ENCODE measurements at places on chromosomes 13 and 19.
A peak's percentile ranks its signal among the peaks of the same experiment; 100 is the strongest.

- no peak for DNase-seq
Measured at GRCh38 chr19:31297991-31298390, 51.2 kb downstream of the TSHZ3 start.

DNA sequence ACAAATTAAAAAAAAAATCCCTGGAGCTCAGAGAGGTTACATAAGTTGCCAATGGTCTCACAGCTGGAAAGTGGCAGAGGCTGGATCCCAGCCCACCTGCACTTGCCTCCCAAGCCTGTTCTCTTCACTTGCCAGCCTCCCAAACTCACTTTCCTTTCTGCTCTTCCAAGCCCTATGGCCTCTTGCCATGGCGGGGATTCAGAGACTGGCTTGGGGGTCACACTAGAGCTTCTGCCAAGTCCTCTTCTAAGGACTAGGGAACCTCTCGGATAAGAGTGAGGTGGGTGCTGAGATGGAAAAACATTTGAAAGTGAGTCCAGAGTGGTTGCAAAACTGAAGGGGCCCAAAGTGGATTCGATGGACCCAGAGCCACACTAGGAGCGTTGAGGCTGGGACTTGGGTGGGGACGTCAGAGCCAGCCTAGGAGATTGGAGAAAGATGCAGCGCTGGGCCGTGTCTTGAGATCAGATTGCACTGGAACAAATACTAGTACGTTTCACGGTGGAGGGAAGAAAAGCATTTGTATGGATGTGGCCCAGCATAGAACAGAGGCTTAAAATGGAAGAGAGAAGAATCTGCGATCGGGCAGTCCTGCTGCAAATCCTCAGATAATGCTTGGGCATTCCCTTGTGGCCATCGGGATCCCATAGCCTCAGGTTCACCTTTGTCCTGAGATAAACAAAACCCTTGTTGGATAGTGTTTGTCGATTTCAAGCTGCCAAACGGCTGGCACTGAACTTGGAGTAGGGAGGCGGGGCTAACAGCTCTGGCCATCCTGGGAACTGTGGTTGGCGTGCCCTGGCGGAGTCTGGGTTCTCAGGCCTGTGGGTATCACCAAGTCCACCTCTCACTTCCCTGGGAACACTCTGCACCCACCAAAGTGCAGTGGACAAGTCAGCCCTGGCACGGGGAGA, 84.8 kb downstream of the ING1 start:
- no peak for DNase-seq

GRCh38 chr19:40523322-40524047, 53.2 kb upstream of the SHKBP1 start:
- peak; percentile 85 for DNase-seq

GRCh38 chr13:106464076-106464475, 71.4 kb downstream of the EFNB2 start:
- peak; percentile 53 for DNase-seq

DNA sequence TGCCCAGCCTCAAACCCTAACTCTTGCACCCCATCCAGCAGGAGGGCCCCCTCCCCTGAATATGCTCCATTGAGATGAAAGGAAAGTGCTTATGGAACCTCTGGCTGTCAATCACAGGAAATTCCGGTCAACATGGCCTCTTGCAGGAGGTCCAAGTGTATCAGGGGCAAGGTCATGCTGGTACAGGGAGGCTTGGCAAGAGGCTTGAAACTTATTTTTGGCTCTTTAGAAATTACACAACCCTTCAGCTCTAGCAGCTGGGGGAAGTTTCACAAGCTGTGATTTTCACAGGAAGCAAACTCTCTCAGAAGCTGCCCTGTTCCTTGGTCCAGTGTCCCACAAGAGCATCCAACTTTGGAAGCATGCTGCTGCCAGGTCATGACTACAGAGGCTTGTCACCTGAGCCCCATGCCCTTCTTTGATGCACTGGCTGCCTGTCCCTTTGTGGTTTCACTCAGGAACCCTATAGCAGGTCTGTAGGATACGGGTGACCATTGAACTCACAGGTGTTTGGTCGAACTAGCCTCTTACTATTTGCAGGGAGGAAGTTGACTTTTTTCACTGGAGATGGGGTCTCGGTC, 8.4 kb downstream of the ASF1B start:
- DNase-seq, result no peak

GRCh38 chr19:58380037-58380661, 681 bp downstream of the ZNF837 start:
- no peak for DNase-seq

GRCh38 chr13:105936816-105937215, 598.6 kb downstream of the EFNB2 start:
- DNase-seq, result peak; percentile 19

DNA sequence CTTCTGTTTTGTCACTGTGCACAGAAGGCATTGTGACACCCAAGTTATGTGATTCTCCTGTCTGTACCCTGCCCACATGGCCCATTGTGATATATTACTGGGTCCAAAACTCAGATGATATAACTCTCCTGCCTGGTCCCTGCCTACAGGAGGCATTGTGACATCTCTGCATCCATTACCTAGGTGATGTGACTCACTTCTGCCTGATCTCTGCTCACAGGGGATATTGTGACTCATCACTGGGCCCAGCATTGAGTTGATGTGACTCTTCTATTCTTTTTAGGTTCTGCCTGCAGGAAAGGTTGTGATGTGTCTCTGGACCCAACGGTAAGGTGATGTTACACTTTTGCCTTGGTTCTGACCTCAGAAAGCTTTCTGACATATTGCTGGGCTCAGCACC, 67.9 kb upstream of the ZNF724 start:
- no peak for DNase-seq

DNA sequence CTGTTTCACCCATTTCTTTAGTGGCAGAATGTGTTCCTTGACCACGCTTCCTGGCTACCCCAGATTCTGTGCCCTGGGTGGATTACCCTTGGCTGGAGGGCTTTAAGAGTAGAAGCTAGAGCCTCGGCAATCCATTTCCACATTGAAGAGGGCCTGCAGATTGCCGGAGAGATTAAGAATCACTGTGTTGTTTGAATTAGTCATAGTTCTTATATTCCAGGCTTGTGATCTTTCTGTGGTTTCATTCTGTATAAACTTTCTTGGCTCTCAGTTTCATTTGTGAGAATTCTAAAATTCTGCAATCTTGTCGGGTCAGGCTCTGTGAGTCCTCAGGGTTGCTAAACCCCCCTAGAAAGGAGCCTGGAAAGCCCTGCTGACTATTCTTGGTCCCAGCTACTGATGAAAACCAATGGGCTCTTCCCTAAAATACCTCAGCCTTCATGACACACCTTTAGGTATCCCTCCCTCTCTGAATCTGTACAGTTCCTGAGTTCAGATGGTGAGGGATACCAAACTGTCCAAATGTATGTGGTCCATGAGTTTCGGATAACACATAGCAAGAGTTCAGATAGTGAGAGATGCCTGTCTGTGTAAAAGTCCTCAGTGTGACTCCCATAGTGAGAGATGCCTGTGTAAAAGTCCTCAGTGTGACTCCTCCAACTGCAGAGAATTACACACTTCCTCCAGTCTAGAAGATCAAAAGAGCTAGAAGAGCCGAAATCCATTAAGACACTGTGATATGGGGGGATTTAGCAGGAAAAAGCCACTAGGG, 4.3 kb downstream of the PHF11 start:
- DNase-seq, result no peak

- no peak for DNase-seq
Measured at GRCh38 chr13:93746589-93746988, 520.0 kb downstream of the GPC6 start.

DNA sequence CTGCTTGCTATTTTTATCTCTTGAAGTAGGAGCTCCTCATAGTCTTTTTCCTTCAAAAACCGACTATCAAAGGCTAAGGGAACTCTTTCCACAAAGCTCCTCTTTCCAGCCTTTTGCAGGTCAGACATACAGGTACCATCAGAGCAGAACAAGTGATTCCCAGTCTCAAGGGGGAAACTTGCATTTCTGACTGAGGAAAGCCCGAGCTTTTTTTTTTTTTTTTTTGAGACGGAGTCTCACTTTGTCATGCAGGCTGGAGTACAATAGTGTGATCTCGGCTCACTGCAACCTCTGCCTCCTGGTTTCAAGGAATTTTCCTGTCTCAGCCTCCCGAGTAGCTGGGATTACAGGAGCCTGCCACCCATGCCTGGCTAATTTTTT, 32.0 kb downstream of the RUBCNL start:
- no peak for DNase-seq

DNA sequence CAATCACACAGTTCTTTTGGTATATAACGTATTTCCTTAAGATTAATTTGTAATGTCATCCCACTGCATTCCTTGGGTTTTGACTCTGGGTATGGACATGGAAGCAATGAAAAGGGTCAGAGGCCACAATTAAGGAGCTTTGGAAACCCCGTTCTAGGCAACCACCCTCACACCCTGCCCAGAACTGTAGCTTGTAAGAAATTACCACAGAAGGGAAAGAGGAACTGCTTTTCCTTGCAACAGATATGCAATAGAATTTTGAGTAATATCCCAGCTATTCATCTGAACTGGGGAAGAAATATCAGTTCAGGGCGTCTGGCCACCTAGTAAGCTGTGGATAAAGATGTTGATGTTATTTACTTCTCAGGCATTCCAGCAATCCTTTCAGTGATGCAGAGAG, 985 bp upstream of the CLC start:
- peak; percentile 52 for DNase-seq

- no peak for DNase-seq
Measured at GRCh38 chr13:58919551-58919950, 1244.2 kb downstream of the DIAPH3 start.

DNA sequence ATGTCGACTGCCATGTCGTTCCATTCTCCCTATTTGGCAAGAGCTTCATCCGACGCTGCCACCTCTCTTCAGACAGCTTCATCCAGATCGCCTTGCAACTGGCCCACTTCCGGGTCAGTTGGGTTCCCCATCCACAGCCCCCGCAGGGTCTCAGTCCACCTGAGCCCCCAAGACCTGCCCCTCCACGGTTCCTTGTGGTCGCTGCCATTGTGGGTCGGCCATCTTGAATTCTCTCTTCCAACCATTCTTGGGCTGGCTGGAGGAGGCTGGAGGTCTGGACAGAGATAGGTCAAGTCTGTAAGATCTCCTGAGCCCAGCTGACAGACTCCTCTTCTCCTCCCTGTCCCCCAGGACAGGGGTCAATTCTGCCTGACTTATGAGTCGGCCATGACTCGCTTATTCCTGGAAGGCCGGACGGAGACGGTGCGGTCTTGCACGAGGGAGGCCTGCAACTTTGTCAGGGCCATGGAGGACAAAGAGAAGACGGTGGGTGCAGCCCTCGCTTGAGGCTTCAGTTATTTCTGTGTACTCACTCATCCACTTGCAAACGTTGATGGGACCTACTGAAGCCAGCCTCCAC, 19.5 kb downstream of the CPT1C start:
- DNase-seq, result no peak

DNA sequence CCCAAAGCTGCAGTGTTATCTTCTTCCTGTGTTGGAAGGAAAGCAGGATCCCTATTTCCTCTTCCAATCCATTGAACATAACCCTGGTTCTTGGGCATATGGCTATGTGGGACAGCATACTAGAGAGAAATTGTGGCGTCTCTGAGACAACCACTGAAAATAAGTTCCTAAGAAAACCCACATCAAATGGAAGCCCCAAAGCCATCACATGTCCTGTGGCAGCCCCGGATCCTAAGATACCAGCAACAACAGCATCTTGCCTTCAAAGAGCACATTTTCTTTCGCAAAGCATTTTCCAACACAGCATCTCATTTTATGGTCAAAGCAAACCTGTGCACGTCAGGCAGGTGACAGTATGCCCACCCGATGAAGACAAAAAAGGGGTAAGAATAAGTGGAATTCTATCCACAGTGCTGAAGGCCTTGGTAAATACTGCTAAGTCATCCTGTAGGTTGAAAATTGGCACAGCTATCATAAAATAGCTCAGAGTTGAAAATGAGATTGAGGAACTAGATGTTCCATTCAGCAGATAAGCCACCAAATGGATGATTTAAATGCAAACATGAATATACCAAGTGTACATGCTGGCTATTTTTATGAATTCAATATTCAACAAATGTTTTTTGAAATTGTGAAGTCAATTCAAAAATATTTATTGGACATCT, 232.2 kb downstream of the DLEU7 start:
- peak; percentile 75 for DNase-seq

GRCh38 chr19:31354799-31355664, 5.8 kb upstream of the TSHZ3 start:
- DNase-seq, result no peak

GRCh38 chr13:100340865-100341264, 247.7 kb downstream of the GGACT start:
- no peak for DNase-seq

GRCh38 chr13:90492872-90493271, 854.6 kb upstream of the MIR17HG start:
- no peak for DNase-seq

GRCh38 chr13:28438598-28439334, 56.2 kb downstream of the FLT1 start:
- DNase-seq, result no peak

DNA sequence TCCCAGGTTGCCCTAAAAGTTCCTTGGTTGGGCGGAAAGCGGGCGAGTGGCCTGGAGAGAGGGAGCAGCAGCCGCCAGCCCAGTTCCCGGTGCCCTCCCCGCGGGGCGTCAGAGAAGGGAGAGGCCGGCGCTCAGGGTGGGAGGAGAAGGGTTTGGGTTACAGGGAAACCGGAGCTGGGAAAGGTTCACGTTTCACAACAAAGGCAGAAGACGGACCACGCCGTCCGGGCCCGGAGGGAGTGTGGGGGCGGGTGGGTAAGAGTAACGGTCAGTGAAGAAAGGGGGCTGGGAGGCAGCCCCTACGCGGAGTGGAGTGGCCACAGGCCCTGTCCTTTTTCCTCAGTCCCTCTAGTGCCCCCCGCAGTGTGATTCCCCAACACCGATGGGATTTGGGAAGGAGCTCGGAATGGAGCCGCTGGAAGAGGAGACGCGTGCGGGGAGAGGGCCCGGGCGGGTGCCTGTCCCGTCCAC, 1.6 kb downstream of the SIX5 start:
- DNase-seq, result no peak

DNA sequence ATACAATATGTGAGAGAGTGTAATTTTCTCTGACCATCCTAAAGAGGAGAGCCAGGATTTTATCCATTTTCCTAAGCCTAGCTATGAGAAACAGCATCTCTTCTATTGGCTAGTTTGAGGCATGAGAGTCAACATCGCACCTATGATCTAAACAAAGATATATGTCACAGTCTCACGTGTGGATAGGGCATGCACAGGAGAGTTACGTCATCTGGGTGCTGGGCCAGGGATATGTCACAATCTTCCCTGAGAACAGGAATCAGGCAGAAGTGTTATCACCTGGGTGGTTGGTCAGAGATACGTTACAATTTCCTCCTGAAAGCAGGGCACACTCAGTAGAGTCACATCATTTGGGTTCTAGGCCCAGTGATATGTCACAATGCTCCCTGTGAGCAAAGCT, 53.9 kb upstream of the ZNF730 start:
- no peak for DNase-seq

- DNase-seq, result no peak
Measured at GRCh38 chr19:2462635-2463421, 6.1 kb upstream of the LMNB2 start.

GRCh38 chr19:18158467-18158866, 5.5 kb downstream of the PIK3R2 start:
- DNase-seq, result no peak

GRCh38 chr19:10691178-10691881, 9.9 kb upstream of the QTRT1 start:
- DNase-seq, result no peak

- no peak for DNase-seq
Measured at GRCh38 chr13:91667486-91667885, 269.1 kb downstream of the GPC5 start.

Measured in hematopoietic multipotent progenitor cell treated with erythropoietin and hydrocortisone succinate and interleukin-3 and kit ligand, for 6 days (in vitro differentiated cells).